ENCODE measurements at places on chromosomes 3 and 15.

- DNase-seq, result no peak
Observed at GRCh38 chr3:197001972-197002700, 27.5 kb downstream of the MELTF start.

DNA sequence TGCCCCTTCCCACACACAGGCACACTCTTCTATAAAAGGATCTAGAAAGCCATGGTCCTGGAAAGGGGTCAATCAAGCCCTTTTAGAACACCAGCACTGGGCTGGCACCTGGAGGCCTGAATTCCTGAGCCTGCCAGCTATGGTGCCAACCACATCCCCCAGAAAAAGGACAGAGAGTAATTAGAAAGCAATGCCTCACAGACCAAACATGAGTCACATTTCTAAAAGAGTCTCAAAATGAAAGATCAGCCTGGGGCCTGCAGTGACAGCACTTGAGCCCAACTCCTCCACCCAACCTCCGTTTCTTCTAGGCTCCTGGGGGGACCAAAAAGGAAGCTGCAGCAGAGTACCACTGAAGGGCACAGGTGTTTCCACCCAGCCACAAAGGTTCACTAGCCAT is 14.1 kb downstream of the MYLK start:
- DNase-seq, result no peak

- no peak for DNase-seq
Observed at GRCh38 chr15:84601555-84601838, 688 bp downstream of the ZSCAN2 start.

DNA sequence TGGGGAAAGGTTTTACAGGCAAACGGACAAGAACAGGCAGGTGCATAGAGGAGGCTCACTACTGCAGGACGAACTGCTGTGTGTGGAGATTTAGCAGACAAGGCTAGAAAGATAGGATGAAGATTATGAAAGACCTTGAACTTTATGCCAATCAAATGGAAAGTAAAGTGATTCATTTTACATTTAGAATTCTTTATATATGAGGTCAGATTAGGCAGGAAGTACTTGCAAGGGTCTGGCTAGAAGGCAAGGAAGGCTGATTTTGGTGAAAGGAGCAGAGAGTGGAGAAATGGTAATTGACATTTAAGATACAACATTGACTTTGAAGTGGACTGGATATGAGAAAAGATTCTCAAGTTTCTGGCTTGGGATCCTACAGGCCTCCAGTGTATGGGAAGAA is 33.6 kb downstream of the PLSCR4 start:
- DNase-seq, result no peak

DNA sequence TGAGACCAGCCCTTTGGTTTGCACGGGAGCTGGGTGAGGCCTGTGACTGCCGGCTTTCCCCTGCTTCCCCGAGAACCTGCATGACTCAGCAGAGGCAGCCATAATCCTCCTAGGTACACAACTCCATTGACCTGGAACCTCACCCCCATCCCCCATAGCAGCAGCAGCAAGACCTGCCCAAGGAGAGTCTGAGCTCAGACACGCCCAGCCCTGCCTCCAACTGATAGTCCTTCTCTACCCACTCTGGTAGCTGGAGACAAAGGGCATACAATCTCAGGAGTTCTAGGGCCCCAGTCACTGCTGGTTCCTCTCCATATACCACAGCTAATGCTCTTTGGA is 141.0 kb upstream of the ARHGEF26 start:
- no peak for DNase-seq

DNA sequence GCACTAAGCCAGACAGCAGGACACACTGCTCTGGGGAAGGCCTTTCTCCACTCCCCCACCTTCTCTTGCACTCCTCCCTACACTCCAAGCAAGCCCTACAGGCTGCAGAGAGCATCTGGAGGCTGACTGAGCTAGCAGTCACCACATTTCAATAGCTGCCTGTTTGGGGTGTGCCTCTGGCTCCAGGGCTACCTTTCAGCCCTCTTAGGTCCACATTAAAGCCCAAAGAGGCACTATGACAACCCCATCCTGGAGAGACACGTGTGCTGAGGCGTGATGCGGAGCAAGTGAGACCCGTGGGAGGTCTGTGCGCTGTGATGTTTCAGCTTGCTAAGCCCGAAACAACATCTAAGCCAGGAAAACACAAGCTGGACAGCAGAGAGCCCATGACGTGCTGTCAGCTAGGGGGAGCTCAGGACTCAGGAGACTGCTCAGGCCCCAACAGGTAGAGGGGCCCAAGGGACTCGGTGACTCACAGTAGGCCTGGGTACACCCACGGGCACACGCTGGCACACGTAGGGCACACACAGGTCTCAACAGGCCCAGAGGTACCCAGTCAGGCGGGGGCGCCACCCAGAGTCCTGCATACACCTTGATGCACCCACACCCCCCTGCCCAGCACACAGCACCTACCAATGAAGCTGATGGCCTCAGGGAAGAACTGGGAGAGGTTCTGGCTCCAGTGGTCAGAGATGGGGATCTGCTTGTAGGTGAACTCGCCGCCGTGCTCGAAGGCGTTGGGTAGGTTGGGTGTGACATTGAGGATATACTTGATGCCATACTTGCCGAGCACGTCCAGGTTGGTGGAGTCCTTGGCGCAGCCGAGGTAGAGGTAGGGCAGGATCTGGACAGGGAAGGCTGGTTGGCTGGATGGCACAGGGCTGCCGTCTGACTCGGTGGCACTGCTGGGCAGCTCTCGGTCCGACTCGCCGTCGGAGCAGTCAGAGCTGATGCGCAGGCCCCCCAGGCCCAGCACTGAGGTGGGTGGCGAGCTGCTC is 2.8 kb downstream of the DUSP7 start:
- DNase-seq, result no peak

DNA sequence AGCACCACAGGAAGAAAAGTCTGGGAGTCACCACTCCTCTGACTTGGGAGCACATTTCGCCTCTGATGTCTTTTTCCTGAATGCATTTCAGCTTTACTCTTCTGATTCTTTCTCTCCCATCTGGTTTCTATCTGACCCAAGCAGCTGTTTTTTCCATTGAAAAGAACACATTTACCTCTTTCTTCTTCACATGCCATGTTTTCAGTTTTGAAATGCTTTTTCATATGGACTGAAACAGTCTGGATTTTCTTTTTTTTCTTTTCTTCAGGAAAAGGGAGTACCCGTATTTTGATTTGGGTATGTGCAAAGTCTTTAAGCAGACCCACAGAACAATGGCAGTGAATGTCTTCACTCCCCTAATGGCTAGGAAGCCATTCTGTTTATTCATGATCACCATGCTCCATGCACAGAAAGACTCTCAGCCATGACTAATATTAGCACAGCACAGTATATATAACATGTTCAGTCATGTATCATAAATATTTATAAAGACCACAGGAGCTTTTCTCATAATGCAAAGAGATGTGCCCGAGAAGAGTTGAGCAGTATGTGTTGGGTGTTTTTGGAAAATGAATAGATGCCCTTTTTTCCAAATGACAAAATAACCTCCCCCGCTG is 82.7 kb upstream of the LRIG1 start:
- DNase-seq, result no peak

DNA sequence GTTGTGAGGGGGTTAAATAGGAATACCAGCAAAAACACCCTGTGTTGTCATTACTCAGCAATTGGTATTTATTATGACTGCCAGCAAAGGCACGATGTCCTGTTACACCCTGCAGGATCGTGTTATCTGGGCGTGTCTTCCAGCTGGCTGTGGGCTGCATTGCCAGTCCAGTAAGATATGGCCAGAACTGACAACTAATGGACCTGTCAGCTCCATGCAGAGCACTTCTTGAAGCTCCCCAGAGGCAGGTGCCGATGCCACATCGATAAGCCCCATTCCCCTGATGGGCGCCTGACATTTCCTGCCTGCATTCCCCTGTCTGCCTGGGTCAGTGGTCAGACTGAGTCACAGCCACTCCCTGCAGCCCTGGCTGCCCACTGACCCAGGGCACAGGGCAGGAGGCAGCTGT is 79.7 kb upstream of the RASGRF1 start:
- DNase-seq, result no peak

DNA sequence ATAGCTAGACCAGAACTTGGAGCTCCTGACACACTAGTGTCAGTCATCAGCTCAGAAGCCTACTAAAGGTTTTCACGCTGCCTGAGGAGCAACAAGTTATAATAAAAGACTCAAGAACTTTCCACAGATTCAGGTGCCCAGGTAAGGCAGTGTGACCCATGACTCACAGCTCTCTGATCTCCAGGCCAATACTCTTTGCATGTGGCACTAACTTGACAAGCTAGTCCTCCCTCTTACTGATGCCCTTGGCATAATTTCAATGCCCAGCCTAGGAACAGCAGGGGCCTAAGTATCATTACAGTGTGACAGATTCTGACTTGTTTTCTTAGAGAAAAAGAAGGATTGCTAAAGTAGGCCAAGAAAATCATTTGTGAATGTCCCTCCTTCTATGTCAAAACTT is 38.4 kb downstream of the MEIS2 start:
- DNase-seq, result no peak

GRCh38 chr3:197244751-197245150 is 53.7 kb downstream of the DLG1 start:
- no peak for DNase-seq

- DNase-seq, result no peak
Observed at GRCh38 chr15:35698331-35698730, 152.4 kb upstream of the DPH6 start.

All from stimulated activated CD4-positive, alpha-beta T cell treated with anti-CD3 and anti-CD28 coated beads, TNF-alpha, amount 100 ng/mL, for 48 hours (primary cell).